NCI-H460 (cell line): ENCODE measurements at places on chromosomes 12 and 14. TPM values are rescaled to one million over a fixed set of nuclear protein-coding genes. Genes with fewer than 3 reads are reported as not detected.

The SPRYD3 gene
- 24.4 and 28.5 TPM in 2 replicates for total RNA-seq

The PLCZ1 gene
- not detected in 2 replicates for total RNA-seq

GRCh38 chr12:127381681-127382080, 885.3 kb upstream of the TMEM132C start:
- no peak for DNase-seq

The PRKCH gene
- total RNA-seq = 2.3 and 2.5 TPM in 2 replicates

DNA sequence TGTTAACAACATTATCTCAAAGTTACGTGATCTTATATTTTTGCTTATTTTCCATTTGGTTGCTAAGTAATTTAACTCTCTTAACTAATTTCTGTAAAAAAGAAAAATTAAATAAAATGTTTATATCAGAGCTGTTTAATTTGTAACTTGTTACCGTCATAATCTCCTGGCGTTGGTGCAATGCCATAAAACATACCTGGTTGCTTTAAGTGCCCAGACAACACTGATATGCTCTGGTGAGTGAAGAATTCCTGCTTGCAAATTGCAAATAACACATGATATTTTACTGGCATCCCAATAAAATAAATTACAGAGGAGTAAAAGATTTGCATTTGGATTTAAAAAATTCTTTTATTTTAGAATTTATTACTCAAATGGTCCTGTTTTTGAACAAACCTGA, 640.1 kb upstream of the MIS18BP1 start:
- no peak for DNase-seq

- DNase-seq = no peak
Observed at GRCh38 chr14:41397926-41398325, 208.8 kb upstream of the LRFN5 start.

The LRRC43 gene
- not detected in 2 replicates for total RNA-seq

The CACNA2D4 gene
- total RNA-seq = not detected in 2 replicates

The EIF2S3B gene
- total RNA-seq = 2.5 TPM in 2 replicates

The OR8S1 gene
- total RNA-seq = not detected in 2 replicates

The TCL1B gene
- total RNA-seq = not detected in 2 replicates

- DNase-seq = no peak
Observed at GRCh38 chr12:92952394-92952793, 23.3 kb upstream of the EEA1 start.

DNA sequence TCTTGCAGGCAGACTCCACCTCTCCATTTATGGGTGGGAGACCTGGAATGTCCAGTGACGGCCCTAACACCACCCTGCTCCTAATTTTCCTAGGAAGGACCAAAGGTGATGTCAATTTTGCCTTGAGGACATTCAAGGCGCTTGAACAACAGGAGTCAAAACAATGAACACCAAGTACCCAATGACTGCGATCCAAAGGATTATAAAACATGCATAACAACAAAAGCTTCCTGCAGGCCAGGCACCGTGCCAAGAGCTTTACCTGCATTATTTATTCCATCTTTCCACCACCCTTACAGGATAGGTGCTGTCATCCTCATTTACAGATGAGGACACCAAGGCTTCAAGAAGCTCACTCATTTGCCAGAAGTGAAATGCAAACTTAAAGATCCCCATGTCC, 15.2 kb upstream of the FOXN3 start:
- DNase-seq = no peak

- no peak for DNase-seq
Observed at GRCh38 chr12:124466216-124467128, 100.9 kb downstream of the NCOR2 start.

The LAG3 gene
- total RNA-seq = 0.25 TPM in 1 of 2 replicates, not detected in the other

DNA sequence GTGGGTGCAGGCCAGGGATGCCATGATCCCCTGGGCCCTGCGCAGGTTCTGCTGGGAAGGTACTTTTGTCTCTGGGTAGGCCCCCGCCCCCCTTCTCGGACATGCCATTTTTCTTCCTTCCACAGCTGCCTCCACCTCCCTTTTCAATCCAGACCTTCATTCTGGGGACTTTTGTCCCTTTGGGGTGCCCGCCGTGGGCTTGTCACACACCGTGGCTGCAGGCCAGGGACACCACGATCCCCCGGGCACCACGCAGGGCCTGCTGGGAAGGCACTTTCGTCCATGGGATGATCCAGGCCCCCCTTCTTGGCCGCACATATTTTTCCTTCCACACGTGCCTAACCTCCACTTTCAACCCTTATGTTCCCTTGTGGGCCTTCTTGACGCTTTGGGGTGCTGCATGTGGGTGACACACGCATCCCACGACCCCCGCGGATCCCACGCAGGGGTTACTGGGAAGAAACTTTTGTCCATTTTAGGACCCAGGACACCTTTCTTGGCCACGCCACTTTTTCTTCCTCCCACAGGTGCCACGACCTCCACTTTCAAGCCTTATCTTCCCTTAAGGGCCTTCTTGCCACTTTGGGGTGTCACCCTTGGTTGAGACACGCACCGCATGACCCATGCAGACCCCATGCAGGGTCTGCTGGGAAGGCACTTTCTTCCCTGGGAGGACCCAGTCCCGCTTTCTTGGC, 272.5 kb downstream of the ALG10 start:
- no peak for DNase-seq

The OTX2 gene
- total RNA-seq = not detected in 2 replicates

The HOXC12 gene
- not detected in 2 replicates for total RNA-seq

DNA sequence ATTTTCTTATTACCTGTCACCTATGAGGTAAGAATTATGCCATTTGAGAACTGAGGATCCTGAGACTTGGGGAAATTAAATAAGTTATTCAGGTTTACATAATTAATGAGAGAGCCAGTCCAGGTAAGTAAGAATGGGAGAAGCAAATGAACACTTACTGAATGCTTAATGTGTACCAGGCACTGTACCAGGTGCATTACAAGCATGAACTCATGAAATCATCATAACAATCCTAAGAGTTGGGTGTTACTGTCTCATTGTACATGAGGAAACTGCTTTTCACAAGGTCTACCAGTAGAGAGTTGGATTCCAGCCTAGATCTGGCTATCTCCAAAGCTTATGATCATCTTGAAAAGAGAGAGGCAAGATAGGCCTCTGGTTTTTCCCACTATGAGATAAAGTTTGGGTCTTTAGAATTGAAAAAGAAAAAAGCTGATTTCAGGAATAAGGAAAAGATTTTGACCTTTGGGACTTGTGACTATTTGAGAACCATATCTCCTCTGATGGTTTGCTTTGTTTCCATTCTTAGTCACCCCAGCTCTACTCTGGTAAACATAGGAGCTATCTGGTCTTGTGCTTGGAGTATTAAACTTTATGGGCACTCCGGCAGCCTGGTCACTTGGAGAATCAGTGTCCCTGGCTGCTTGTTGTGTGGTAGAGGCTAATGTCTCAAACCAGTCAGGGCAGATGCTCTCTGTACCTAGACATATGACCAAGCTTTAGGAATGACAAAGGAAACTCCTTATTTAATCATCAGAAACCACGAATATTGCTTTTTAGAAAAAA, 48.0 kb downstream of the PTHLH start:
- no peak for DNase-seq

The HOXC10 gene
- 0.59 TPM in 1 of 2 replicates, not detected in the other for total RNA-seq

- no peak for DNase-seq
Observed at GRCh38 chr12:77992760-77993159, 162.1 kb downstream of the NAV3 start.

The TMEM121 gene
- 1.9 and 3.1 TPM in 2 replicates for total RNA-seq

The HNF1A gene
- total RNA-seq = not detected in 2 replicates

GRCh38 chr12:70052476-70052875, 190.8 kb upstream of the CNOT2 start:
- DNase-seq = no peak

DNA sequence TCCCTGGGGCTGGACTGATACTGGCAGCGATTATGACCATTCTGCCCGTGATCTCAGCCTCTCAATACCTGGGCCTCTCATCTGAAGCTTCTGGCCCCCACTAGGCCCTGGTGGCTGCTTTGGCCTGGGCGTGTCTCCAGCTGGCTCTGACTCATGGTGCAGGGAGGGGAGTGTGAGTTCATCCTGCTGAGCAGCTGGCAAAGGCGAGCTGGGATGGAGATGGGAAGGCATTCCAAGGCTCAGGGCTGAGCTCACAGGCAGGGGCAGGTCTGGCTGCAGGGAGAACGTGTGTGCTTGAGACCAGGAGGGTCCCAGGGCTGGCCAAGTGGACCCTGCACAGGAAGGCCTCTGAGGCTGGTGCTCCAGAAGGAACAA, 221.8 kb downstream of the TMEM121 start:
- no peak for DNase-seq

DNA sequence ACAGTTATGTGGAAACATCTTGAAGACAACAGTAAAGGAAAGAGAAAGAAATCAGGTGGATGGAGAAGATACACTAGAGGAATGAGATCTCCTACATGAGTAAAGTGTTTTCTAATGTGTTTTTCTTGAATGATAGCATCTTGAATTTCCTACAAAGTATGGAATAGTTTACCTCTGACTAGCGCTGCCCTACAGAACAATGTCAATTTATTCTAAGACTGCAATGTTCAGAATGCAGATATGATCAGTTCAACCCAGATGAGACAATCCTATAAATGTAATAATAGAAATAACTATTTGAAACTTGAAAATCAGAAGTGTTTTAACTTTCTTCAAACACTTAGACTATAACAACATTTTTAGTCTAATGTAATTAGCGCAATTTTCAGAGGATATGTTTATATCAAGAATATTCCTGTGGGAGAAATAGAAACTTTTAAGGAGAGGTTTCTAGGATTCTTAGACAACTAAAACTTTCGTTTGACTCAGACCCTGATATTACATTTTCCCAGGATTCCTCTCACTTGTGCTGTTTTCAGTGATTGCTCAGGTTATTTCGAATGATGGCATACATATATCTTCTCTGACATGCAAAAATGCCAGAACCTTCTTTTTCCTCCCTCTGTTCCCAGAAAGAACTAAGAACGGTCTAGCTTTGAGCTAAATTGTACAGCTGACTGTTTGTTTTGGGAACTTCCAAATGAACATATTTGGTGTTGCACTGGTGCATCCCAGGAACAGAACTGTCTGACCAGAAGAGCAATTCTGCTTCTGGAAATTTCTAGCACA, 1017.4 kb downstream of the DIO2 start:
- DNase-seq = no peak

- DNase-seq = no peak
Observed at GRCh38 chr14:105363847-105364708, 34.3 kb upstream of the TEX22 start.

GRCh38 chr14:59695198-59695597, 118.6 kb upstream of the CCDC175 start:
- DNase-seq = no peak

GRCh38 chr12:64093689-64094088, 128.4 kb downstream of the KICS2 start:
- no peak for DNase-seq

GRCh38 chr12:109777544-109777943, 55.7 kb downstream of the TRPV4 start:
- DNase-seq = peak; percentile 50

DNA sequence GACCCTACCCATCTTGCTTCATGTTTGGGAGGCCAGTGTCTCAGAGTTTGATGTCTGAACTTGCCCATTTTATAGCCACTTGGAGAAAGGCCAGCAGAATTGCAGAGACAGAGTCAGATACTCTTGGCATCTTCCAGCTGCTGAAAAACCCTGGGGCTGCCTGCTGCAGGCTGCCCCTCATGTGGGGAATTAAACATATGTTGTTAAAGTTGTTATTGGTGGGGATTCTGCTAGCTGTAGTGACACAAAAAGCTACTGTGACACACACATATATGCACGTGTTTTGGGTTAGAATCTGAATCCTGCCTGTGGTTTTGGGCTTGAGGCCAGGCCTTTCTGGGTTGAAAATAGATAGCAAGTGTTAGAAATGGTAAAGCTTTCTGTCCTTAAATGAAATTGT, 1288.4 kb downstream of the AACS start:
- no peak for DNase-seq

DNA sequence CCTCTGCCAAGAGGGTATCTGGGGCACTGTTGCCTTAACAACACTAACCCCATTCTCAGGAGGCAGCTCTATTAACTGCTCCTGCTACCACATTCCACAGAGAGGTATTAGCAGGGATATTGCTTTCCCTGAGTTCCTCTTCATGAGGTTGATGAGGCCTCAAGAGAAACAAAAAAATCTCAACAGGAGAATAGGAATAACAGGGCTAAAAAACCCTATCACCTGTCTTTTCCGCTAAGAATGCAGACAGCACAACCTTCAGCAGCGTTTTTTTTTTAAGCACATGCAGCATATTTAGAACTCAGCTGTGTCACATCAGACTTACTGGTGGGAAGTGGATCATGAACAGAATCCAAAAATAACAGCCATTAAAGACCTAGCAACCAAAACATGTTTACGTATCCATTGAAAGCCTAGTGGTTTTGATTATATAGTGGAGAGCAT, 29.2 kb downstream of the ATF7 start:
- no peak for DNase-seq

The TCL1A gene
- total RNA-seq = not detected in 2 replicates

- no peak for DNase-seq
Observed at GRCh38 chr14:49106741-49107667, 479.2 kb downstream of the RPS29 start.

- DNase-seq = no peak
Observed at GRCh38 chr12:25496098-25496587, 56.9 kb downstream of the LMNTD1 start.

GRCh38 chr12:53862206-53862605, 76.4 kb upstream of the HOXC13 start:
- no peak for DNase-seq

- DNase-seq = no peak
Observed at GRCh38 chr12:27595231-27595642, 71.2 kb downstream of the PPFIBP1 start.

The CTSG gene
- not detected in 2 replicates for total RNA-seq

GRCh38 chr14:92041203-92041602, 1.3 kb upstream of the TRIP11 start:
- no peak for DNase-seq

GRCh38 chr12:3728686-3729085, 24.2 kb downstream of the CRACR2A start:
- no peak for DNase-seq

DNA sequence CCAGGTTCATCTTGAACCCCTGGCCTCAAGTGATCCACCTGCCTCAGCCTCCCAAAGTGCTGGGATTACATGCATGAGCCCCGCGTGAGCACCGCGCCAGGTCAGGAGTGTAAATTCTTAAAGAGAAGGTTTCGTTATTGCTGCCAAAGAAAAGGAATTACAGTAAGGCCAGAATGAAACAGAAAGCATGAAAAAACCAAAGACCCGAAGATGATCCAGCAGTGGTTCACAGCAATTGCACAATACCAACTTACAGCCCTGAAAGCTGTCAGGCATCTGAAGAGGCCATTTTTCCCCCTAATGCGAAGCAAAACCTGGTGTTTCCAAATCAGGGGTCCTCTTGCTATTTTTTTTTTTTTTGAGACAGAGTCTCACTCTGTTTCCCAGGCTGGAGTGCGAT, 10.3 kb downstream of the RBM23 start:
- no peak for DNase-seq

The MDM1 gene
- total RNA-seq = 15.0 and 16.9 TPM in 2 replicates

DNA sequence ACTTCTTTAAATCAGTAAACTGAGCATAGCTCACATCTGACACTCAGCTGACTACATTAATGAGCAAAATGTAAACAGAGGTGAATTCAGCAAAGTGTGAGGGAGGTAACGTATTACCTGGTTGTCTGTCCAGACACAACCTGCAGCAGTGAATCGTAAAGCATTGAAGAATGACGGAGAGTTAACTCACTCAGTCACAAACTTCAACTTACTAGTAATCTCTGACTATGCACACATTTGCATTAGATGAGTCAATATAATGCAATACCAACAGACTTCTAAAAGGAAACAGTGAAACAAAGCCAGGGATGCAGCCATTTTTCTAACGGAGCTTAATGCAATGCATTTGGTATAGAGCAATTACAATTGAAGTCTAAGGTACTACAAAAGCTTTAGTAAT, 40.0 kb downstream of the STX2 start:
- DNase-seq = no peak

The PNP gene
- 83.5 and 89.9 TPM in 2 replicates for total RNA-seq
